ENCODE measurements at places on chromosomes 3 and 15.

GRCh38 chr3:99400352-99400751 is 238.0 kb upstream of the COL8A1 start:
- no peak for DNase-seq

DNA sequence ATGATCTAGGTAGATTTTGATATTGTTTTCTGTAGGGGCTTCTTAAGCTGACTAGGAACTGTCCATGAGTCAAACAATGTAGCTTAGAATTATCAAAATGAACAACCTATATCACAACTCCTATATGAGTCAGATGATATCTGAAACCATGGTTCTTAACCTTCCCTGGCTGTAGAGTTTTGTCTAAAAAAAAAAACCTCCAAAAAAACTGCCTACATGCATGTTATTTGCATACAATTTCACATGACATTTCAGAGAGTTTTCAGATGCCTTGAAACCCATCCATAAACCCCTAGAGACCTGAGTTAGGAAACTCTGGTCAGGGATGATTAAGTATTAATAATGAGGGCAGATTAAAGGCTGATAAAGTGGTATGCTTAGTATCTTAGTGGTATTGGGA is 157.0 kb downstream of the CHST2 start:
- no peak for DNase-seq

GRCh38 chr3:32186876-32187275 is 51.6 kb upstream of the CMTM8 start:
- DNase-seq = no peak

GRCh38 chr3:160210799-160211221 is 14.4 kb upstream of the C3orf80 start:
- no peak for DNase-seq

GRCh38 chr3:160403796-160404470 is 4.5 kb downstream of the SMC4 start:
- no peak for DNase-seq

DNA sequence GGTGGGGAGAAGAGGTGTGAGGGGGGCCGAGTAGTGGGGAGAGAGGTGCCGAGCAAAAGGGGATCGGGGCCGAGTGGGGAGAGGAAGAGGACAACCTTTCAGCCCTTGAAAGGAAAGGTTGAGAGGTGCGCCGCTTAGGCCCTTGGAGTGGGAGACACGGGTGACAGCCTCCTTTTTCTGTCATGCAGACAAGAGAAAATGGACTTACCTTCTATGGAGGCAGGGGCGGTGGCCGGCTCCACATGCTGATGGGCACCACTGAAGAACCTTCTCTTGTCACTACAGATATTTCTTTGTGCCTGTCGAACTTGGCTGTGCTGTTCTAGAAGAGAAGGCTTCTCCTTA is 421 bp downstream of the KLHL18 start:
- no peak for DNase-seq

DNA sequence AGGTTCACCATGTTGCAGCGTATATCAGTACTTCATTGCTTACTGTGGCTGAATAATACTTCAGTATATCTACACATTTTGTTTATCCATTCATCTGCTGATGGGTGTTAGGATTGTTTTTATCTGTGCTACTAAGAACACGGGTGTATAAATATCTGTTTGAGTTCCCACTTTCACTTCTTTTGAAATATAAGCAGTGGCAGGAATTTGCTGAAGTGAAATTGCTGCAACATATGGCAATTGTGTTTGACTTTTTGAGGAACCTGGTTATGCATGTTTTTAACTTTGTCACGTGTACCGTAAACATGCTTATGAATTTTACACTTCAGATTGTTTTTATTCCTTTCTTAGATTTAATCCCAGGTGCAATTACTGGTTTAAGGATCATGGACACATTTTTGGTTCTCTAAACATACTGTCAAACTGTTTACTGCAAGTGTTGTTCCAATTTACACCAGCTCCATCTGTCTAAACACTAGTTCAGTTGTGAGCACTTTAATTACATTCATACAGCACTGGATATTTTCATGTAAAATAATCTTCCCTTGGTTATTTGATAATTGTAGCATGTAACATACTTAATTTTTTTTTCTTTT is 23.1 kb downstream of the TRAK1 start:
- DNase-seq = no peak

Measured in retina (tissue), 1 donor.